ENCODE measurements at places on chromosomes 1 and 21.
A peak's percentile ranks its signal among the peaks of the same experiment; 100 is the strongest.

DNA sequence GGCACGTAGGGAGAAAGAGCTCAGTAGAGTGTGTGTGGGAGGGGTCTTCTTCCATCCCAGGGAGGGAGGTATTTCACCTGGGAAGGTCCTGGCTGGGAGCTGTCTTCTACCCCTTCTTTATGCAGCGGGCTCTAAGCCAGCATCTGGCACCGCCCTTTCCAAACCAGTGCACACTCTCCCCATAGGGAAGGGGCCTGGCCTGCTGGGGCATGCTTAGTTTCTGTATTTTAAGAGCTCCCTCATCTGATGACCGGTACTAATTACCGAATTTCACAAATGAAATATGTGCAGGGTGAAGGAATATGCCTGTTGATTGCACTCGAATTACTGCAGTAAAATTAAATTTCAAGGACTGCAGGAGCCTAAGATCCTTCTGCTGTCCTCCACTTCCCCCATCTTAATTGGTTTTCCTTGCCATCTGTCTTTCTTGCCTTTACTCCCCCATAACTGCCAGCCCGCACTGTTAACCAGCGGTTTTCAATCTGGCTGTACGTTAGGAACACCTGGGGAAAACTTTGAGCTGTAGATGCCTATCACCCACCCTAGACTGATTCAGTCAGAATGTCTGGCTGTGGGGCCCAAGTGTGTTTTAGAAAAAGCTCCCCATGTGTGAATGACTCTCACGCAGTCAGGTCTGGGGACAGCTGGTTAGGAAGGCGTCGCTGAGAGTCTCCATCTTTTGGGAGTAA, 20.1 kb downstream of the GALNT2 start:
- no peak for DNase-seq

DNA sequence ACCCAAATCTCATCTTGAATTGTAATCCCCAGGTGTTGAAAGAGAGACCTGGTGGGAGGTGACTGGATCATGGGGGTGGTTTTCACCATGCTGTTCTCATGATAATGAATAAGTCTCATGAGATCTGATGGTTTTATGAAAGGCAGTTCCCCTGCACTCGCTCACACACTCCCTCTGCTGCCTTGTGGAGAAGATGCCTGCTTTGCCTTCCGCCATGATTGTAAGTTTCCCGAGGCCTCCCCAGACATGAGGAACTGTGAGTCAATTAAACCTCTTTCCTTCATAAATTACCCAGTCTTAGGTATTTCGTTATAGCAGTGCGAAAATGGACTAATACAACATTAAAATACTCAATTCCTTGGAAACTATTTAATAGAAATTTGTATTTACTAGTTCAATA, 99.2 kb downstream of the PROX1 start:
- DNase-seq, result no peak

- DNase-seq, result no peak
Observed at GRCh38 chr1:207999972-208000371, 89.0 kb upstream of the CD34 start.

DNA sequence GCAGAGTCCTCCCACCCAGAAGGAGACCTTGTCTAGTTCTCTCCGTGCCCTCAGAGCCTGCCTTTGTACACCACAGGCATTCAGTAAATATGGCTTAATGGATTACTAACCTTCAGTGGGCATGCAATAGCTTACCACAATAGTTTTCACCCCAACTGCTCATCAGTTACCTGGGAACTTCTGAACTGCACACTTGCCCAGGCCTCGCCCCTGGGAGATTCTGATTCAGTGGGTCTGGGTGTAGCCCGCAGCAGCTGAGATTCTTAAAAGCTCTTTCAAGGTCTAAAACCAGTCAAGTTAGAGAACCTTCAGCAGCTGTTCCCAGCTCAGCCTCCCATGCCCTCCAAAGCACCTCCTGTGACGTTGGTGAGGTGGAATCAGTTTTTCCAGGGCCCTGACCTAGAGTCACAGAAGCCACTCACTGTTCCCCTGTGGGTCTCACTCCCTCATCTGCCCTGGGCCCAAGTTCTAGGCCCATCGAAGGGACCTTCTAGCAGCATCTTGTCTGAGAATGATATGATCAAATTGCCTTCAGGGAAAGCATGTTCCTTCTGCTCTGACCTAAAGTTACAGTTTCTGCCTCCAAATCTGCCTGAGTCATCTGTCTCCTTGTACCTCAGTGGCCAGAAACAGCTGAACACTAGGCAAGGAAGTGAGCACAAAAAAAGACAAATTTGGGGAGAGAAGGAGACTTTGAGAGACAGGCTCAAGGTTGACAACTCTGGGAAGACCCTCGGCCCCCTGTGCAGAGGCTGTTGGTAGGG, 10.8 kb downstream of the ASAP3 start:
- DNase-seq, result no peak

GRCh38 chr1:33897092-33897725, 33.3 kb downstream of the HMGB4 start:
- no peak for DNase-seq

- no peak for DNase-seq
Observed at GRCh38 chr1:211375146-211375818, 48.6 kb downstream of the TRAF5 start.

GRCh38 chr1:212951126-212951946, 995 bp downstream of the VASH2 start:
- peak; percentile 8 for DNase-seq

DNA sequence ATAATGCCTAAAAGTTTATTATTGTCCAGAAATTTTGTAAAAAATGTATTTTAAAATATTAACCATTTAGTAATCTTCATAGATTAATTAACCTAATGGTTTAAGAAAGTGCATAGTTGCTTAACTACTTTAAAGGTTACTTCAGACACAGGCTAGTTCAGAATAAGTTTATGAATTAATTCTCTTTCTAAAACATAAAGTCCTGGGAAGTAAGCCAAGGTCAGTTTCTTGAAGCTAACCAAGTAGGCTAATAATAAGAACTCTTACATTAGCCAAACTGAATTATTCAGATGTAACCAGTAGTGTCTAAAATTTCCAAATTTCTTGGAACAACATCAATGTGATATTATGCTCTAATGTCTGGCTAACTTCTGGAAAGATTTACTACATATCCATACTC, 790.4 kb downstream of the NCAM2 start:
- no peak for DNase-seq

DNA sequence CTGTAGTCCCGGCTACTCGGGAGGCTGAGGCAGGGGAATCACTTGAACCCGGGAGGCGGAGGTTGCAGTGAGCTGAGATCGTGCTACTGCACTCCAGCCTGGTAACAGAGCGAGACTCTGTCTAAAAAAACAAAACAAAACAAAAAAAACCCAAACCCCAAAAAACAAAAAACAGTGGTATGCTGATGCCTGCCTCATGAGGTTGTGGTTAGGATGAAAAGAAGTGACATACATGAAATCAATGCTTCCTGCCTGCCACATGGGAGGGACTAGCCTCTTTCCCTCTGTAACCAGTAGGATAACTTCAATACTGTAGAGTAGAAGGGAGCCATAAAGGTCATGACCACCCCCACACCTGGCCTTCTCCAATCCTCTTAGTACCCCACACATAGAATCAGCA, 55.2 kb downstream of the TENT5C start:
- no peak for DNase-seq

GRCh38 chr1:143665606-143666005, 306.2 kb downstream of the FAM72C start:
- DNase-seq, result no peak

GRCh38 chr1:200899954-200900867, 5.5 kb downstream of the INAVA start:
- DNase-seq, result no peak

DNA sequence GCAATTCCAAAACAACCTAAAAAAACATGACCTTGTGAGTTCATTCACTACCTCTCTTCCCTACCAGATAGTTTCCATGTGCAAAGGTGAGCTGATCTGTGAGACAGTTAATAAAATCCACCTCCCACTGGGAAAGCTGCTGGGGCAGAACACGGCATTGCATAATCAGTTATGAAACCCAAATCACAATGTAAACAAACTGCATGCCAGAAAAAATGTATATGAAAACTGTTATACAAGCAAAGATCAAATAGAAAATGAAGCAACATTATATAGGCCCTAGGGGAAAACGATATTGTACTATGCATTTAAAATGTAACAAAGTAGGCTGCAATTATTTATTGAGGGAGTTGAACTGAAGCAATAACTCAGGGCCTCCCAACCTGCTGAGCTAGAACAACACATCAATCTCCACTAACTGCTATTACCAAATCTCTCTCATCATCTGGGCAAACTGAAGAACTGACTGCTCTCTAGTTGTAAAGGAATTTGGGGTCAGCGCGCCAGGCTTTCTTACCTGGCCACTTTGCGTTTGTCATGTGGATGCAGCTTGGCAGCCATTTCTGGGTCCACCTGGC, 31.0 kb downstream of the TRIT1 start:
- DNase-seq, result peak; percentile 37

- DNase-seq, result no peak
Observed at GRCh38 chr1:173122344-173122935, 71.7 kb upstream of the TNFSF18 start.

DNA sequence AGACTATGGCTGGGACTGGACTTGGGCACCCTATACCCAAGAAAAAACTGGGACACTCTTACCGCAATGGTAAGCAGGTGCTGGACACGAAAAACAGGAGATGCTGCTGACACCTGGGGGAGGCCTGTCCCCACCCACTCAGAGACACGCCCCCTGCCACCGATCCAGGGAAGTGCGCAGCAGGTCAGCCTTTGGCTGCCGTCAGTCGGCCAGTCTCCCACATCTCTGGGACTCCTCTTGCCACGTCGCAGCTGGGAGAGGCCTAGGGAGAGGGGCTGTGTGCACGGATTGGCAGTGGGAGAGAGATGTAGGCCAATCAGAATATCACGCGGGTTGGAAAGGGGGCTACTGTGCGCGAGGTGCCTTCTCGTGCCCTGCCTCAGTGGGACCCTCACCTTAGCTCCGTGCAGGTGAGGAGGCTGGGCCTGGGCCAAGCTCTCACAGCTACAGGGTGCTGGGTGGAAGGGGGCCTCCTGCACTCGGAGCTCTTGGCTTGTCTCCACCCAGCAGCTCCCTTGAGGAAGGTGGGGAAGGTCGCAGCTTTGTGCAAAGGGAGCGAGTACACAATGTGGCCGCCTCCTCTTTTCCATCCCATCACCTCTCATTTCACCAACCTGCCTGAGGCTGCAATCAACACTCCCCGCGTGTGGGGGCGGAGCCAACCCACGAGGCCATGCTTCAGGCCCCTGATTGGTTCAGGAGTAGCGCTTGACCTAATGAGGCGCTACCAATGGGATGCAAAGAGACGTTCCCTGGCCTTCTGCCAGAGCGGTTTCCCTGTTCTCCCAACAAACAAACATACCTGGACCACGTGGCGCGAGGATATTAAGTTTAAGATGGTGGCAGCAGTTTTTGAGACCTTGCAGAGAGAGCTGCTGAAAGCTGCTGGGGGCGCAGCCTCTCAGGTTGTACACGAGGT, 25.7 kb upstream of the LDLRAP1 start:
- DNase-seq, result no peak

DNA sequence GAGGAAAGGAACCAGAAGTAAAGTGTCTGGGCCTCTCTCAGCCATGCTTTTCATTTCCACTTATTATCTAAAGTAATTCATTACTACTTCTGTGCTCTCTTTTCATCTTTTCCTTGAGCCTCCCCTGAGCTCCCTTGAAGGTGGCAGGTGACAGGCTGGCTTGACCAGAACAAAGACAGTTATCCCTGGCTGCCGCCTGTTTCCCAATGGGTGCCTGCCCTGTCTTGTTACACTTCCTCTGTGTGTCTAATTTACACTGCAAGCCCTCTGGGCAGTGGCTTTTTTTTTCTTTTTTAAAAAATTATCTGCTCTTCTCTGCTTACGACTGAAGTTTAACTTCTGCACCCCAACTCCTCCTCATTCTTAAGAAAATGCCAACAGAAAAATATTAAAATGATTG, 113.4 kb downstream of the NGF start:
- no peak for DNase-seq

DNA sequence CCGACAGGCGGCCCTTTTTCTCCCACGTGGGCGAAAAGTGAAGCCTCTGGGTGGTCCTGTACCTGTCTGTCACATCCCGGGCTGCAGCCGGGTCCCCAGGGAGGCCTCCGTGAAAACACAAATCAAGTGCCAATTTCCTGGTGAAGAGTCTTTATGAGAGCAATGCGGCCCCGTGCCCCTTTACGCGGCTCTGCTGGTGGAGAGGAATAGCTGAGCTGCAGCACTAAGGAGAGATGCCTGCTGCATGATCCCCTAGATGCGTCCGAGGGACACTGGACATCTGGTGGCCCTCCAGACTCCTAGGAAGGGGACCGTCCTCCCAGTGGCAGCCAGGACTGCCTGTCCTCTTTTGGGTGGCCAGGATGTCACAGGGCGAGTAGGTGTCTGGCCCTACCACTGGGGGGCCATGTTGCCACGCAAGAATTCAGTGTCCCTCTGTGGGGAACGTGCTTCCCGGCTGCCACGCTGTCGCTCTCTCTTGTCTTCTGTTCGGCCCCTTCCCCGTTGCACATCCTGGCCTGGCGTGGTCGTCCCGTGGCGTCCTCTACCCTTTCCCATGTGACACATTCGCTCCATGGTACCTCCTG, 38.7 kb downstream of the COL18A1 start:
- no peak for DNase-seq

GRCh38 chr1:26092422-26092821, 19.2 kb upstream of the PDIK1L start:
- no peak for DNase-seq

- no peak for DNase-seq
Observed at GRCh38 chr1:209076688-209077087, 506.8 kb upstream of the CAMK1G start.

DNA sequence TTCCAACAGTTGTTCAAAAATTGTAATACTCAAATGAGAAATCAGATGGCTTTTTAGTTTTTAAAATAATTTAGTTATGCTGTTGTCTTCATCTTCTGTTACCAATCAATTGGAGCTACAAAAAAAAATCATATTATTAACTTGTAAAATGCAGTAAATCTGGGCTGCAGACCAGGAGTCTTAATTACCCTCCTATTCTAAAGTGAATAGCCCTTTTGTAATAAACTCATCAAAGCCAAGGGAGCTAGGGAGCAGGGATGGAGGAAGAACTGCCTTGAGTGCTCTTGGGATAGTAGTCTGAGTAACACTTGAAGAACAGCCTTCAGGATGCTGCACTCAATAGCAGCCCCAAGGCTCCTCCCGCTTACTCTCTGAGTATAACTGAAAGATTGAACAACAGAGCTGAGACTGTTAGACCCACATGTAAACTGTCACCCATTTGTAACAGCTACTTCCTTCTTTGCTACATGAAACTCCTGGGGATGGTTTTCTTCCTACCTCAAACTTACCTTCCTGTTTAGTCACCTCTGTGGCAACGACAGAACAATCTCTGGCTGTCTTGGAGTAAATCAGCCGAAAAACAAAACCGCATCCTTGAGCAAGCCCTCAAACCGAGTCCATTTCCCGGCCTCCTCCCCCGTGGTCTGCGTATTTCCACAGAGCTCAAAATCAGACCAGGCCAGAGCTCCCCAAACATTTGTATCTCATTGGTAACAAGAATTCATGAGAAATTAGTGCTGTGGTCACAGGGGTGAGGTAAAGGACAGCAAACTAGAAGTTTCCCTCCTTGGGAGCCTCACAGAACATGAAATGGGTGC, 55.9 kb downstream of the CD58 start:
- DNase-seq, result no peak

GRCh38 chr1:203858055-203858454, 3.3 kb upstream of the SNRPE start:
- no peak for DNase-seq
